Left cardiac atrium (tissue), 4 donors: ENCODE measurements at places on chromosomes 4 and X. TPM values are rescaled to one million over a fixed set of nuclear protein-coding genes. Genes with fewer than 3 reads are reported as not detected.

Gene AFP
- not detected for total RNA-seq

Gene SSX1
- not detected for total RNA-seq

Gene RBMXL3
- total RNA-seq, result not detected

Gene LPAR4
- 0.08 TPM for total RNA-seq

Gene NXF2B
- not detected for total RNA-seq

Gene GPRASP2
- 15.3 TPM for total RNA-seq

Gene MTTP
- total RNA-seq, result 0.59 TPM

Gene USP17L18
- not detected for total RNA-seq

DNA sequence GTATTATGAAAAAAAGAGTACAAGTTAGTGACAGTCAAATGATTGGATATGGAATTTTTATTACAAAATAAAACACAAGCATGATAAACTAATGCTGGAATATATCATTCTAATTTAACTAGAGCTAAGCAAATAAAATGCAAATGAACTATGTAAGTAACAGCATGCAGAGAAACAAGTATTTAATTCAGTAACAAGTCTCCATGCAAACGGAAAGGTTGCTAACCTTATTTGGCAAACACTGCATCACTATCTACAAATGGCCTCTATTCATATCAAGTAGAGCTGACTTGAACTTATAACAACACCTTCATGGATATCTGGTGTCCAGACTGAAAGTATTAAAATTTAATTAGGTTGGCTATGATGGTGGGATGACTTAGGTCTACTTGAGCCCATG, 15.4 kb downstream of the PPM1K start:
- DNase-seq, result no peak

DNA sequence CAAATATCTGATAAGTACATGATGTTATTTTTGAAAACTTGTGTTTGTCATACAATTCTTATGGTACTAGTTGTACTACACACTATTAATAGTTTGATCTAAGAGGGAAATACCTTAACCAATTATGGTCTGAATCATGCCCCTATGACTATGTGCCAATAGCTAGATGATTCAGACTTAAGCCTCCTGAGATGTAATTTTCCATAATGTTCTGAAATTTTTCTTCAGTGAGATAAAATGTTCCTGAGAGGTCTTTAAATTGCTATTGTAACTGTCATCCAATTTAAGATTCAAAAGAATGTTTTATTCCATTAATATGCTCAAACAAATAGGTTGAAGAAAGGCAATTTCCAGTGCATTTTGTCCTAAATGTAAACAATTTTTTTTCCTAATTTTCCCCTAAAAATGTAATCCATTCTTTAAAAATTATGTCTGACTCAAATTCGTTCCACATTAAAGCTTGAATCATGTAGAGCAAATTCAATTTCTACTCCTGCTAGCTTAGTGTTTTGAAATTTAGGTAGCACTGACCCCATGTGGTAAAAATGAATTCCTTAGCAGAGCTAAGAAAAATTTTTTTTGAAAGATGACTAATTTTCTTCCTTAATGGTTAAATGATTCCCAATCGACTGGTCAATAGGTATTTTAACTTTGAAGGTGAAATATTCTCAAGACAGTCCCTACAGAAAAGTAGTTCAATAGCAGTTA, 49.1 kb downstream of the APOOL start:
- no peak for DNase-seq

- DNase-seq, result no peak
These were observed 917 bp downstream of the PCDH18 start for GRCh38 chr4:137531168-137531985.

DNA sequence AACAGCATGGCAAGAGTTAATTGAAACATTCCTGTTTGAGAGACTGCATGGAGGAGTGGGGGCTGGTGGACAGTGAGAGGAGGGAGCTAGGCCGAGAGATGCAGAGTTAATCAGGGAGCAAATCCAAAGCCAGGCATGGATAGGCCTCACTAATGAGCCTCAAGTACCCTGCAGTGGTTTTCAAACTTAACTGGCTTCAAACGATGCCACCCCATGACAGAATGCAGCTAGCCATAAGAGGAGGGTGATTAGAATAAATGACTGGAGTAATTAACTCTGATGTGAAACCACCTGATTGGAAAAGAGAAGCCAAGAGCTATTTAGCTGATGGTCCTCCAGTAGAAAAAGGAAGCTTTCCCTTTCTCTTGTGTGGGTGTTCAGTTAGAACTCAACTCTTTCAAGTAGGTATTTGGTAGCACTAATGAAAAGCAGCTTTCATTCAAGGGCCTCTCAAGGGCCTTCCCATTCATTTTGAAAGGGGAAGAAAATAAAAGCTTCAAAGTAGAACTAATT, 215.4 kb upstream of the MAB21L2 start:
- no peak for DNase-seq

- DNase-seq, result no peak
These were observed 222.0 kb downstream of the SPRY1 start for GRCh38 chr4:123618606-123619005.

DNA sequence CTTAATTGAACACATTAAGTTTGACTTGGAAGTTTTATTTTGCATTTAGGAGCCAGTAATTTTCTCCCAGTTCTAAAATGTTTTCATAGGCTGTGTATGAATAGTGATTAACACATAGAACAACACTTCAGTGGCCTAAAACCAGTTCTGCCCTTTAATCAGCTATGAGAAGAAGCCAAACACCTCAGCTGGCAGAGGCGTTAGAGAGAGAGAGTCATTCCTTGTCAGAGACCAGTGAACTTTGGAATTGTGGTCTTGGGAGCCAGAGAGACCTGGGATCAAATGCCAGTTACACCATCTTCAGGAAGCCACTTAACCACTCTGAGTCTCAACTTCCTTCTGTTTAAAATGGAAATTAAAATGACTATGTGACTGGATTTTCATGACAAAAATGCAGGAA, 39.3 kb upstream of the PRPS2 start:
- no peak for DNase-seq

DNA sequence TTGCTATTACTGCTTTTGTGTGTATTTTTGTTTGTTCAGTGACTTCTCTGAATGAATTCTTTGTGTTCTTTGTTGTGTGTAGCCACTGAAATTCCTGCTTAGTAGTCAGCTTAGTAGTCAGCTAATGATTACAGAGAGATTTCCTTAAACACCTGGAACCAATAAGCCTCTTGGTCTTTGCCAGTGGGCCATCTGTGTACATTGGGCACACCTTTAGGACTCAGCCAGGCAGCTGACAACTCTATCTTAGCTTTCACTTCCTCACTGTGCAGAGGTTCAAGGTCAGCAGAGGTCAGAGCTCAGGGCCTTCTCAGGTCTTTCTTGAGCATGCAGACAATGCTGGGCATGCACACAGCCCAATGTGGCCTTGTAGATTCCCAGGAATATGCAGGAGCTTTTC, 59.3 kb downstream of the RWDD4 start:
- no peak for DNase-seq

GRCh38 chr4:105145903-105146275, 787 bp upstream of the TET2 start:
- no peak for DNase-seq

DNA sequence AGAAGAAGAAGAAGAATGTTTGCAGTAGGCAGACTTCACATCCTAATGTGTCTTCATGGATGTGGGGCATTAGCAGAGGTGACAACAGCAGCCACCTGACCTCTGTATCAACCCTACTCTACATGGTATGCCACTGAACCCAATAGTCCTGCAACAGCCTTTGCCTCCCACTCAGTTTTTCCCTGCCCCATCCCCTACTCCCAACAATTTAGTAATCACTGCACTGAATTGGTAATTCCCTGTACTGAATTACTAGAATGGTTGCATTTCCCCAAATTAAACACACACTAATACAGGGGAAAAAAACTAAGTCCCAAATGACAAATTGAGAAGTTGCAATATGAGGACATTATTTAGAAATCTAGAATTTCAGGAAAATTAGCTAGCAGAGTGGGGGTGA, 31.4 kb upstream of the FAM241A start:
- DNase-seq, result no peak

GRCh38 chrX:17431171-17431570, 56.2 kb downstream of the NHS start:
- DNase-seq, result no peak

DNA sequence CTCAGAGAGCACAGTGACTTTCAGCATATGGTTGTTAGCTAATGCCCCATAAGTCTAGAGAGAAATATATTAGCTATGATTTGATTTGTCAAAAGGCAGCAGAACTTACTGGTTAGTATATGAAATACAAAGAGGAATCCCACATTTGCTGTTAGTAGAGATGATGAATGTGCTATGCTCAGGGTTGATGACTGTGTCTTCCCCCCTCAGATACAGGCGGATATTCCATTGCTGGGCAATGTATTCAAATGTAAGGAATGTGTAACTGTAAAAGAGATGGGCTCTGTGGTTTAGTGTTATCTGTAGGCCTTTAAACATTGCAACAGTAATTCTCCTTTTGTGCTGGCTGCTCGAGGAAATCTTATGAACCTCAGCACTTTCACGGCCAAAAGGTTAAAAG, 528.9 kb upstream of the ARX start:
- DNase-seq, result no peak

- no peak for DNase-seq
These were observed 534 bp downstream of the MSX1 start for GRCh38 chr4:4859799-4860599.

GRCh38 chr4:185265942-185266341, 56.5 kb downstream of the SNX25 start:
- DNase-seq, result no peak

DNA sequence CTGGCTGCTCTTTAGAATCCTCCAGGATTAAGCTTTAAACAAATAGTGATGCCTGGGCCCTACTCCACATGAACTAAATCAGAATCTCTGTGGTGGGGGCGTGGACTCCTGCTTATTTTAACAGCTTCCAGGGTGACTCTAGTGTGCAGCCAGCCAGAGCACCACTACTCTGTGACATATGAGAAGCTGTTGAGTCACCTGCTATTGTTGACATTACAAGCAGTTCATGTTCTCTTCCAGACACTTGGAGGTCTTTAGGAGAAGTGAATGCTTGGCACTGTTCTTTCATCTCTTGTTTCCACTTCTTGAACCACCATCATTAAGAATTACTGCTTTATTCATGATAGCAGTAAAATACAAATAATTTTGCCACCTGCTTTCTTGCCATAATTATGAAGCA, 426 bp upstream of the C4orf51 start:
- DNase-seq, result peak; percentile 37

GRCh38 chr4:55035892-55036291, 89.5 kb downstream of the KDR start:
- DNase-seq, result no peak

DNA sequence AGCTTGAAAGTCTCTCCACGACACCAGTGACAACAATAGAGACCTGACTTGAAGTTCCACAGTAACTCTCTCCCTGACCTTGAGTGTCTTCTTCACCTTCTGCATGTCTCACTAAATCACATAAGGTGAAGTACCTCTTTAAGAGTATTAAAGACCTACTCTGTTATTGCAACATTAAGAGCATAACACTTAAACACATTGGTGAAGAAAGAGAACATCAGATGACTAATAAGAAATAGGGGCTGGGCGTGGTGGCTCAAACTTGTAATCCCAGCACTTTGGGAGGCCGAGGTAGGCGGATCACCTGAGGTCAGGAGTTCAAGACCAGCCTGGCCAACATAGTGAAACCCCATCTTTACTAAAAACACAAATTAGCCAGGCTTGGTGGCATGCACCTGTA, 33.9 kb upstream of the MAPK10 start:
- DNase-seq, result no peak

DNA sequence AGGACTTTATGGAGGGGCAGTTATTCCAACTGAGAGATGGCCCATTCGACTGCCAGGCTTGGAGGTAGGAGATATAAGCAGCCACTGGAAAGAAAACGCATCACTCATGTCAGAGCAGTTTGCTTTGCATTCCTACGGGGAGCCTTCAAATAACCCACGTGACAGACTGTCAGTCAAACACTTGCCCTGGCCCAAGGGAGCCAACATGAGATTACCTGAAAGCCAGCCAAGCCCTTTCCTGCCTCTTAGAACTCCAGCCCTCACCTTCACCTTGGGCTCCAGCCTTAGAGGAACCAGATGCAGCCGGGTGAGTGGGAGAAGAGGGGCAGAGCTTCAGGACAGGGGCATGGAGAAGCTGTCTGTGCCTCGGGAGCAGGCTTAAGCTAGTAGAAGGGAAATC, 95.3 kb upstream of the CXCL13 start:
- no peak for DNase-seq

DNA sequence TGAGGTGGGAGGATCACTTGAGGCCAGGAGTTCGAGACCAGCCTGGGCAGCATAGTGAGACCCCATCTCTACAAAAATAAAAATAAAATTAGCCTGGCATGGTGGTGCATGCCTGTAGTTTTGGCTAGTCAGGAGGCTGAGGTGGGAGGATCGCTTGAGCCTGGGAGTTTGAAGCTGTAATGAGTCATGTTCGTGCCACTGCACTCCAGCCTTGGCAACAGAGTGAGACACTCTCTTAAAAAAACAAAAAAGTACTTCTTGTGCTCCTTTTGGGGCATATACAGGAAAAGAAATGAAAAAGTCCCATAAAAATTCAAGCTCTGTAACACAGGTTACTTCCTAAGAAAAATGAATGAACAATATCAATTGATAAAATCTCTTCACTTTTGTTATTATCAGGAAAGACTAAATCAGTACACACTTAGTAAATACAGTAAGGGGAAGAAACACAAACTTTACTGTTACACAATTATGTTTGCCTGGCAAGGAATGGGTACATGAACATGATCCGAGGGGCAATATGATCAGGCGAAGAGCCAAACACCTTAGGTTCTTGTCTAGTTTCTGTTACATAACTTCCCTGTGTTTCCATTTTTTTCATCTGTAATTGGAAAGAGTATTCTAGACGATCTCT, 46.9 kb downstream of the CCDC158 start:
- DNase-seq, result no peak

DNA sequence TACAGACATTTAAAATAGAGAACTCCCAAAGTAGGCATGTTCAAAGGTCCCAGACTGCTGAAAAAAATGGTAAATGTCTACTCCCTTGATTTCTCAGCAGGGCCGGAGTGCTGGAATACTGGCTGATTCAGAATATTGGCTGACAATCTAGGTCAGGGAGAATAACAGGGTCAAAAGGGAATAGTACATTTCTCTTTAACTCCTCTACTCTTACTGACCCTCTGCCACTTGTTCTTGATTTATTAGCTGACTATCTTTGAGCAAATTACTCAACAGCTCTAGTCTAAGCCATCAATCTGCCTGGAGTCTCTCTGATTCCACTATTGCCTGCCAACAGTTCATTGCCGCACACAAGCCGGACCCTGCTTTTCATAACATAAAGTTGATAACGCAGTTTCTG, 19.7 kb upstream of the NWD2 start:
- DNase-seq, result no peak

- no peak for DNase-seq
These were observed 39.5 kb downstream of the NSD2 start for GRCh38 chr4:1910643-1911042.

GRCh38 chrX:49286581-49286980, 16.9 kb upstream of the GAGE10 start:
- DNase-seq, result no peak

GRCh38 chr4:100428051-100428450, 89.8 kb downstream of the EMCN start:
- no peak for DNase-seq

GRCh38 chrX:1592470-1593142, 1.2 kb downstream of the AKAP17A start:
- peak; percentile 54 for DNase-seq
